Pulmonary artery endothelial cell (primary cell): ENCODE measurements at places on chromosomes 16 and 17.

- no peak for DNase-seq
Observed at GRCh38 chr17:44334727-44335126, 10.1 kb upstream of the SLC25A39 start.

DNA sequence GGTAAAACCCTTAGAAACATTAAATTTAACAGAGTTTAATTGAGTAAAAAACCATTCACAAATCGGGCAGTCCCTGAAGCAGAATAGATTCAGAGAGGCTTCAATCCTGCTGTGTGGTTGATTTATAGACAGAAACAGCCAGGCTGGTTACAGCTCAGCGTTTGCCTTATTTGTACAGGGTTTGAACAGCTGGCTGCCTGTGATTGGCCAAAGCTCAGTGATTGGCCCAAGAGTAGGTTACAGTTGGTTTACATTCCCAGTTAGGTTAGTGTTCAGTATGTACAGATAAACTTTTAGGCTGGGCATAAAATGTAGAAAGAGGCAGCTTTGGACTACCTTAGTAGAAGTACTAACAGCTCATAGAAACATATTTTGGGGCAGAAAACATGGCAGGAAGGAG, 210.4 kb upstream of the ELAC2 start:
- no peak for DNase-seq

DNA sequence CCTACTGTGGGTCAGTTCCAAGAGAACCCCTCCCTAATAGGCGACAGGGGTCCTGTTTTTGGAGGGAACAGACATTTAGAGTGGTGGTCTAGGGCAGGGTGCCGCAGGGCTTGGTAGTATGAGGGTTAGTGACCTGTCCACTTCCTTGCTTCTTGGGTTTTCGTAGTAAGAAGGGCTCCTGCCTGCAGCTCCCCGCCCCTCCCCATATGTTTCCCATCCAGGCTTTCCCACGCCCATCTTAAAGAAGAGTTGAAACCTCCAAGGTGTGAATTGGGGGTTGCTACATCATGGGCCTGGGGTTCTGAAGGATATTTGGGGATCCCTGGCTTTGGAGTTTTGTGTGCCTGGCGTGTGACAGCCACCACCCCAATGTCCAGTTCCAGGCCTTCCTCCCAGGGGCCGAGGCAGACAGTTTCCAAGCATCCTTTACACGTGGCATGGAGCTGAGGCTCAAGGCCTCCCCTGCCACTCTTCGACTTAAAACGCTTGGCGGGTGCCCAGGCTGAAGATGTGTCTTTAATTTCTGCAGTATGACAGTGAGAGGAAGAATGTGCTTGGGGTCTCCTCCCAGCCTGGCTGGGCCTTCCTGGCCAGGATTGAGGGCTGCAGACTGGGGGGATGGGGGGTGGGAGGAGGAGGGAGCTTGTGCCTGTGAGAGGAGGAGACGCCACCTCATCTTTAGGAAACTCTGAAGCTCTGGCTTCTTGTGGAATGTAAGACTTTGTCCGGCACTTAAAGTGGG, 2.3 kb upstream of the COL1A1 start:
- DNase-seq: no peak

DNA sequence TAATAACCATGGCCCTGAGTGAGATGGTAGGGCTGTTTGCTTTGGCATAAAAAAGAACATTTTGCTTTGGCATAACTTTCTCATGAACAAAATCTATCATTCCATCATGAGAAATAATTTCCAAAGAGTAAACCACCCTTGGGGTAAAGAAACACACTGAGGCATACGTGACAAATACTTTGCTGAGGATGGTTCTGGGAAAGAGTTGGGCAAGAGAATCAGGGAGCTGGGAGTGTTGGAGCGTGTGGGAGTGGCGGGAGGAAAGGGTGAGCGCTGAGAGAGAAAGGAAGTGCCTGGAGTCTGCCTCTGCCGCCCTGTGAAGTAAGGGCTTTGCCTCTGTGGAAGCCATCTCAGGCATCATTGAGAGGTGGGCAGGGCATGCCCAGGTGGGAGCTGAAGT, 60.2 kb upstream of the ARHGAP44 start:
- DNase-seq: no peak

GRCh38 chr17:17685775-17686291, 4.6 kb downstream of the RAI1 start:
- peak; percentile 51 for DNase-seq

DNA sequence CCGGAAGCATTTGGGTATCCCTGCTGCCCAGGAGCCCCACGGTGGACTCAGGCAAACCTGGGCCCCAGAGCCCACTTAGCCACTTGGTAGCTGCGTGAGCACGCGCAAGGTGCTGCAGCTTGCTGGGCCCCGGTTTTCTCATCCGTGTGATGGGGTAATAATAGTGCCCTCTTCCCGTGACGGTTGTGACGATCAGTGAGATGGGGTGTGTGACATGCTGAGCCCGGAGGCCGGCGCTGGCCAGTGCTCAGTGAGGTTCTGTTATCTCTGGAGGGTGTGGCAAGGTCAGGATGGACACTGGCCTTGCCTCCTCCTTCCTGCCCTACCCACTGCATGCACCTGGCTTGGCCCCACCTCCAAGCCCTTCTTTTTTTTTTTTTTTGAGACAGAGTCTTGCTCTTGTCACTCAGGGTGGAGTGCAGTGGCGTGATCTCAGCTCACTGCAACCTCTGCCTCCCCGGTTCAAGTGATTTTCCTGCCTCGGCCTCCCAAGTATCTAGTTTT, 82.6 kb downstream of the RAP1GAP2 start:
- DNase-seq: no peak

DNA sequence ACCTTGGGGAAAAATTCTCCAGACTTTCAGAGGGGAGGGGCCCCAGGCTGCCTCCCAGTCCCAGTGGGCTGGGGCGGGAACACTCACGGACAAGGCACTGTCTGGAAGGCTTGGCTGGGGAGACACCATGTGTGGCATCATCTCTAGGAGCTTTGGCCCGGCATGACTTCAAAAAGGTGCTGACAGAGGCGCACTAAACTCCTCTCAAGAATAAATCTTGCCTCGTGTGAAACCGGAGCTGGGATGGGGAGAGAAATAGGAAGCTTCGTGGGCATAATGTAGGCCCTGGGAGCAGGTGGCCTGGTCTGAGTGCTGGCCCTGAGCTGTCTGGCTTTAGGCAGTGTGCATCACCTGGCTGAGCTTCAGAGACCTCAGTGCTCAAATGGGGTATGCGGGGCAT, 5.7 kb downstream of the WSCD1 start:
- DNase-seq: no peak

DNA sequence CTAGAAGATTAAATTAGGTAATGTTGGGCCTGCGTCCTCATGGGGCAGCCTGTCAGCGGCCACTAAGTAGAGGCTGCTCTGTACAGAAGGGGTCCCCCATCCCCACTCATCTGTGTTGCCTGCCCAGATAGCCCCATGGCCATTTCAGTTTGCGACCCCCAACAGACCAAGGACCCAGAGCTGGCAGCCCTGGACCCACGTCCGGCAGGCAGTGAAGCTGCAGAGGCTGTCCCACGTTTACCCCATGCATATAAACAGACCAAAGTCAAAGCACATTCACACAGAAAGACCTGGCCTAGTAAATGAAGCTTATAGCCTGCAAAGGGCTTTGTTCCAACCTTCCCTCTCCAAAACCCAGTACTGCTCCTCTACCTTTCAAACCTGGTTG, 4.6 kb downstream of the PDF start:
- no peak for DNase-seq

- no peak for DNase-seq
Observed at GRCh38 chr17:80318166-80318565, 57.5 kb downstream of the RNF213 start.

- no peak for DNase-seq
Observed at GRCh38 chr17:56098746-56099145, 54.5 kb upstream of the ANKFN1 start.

- no peak for DNase-seq
Observed at GRCh38 chr16:87367529-87367928, 16.0 kb downstream of the FBXO31 start.
